Pulmonary artery endothelial cell (primary cell): ENCODE measurements at places on chromosomes 7 and 10. TPM values are rescaled to one million over a fixed set of nuclear protein-coding genes. Genes with fewer than 3 reads are reported as not detected.

The TMEM229A gene
- total RNA-seq = not detected in 2 replicates

The ATE1 gene
- total RNA-seq = 27.0 and 36.8 TPM in 2 replicates

DNA sequence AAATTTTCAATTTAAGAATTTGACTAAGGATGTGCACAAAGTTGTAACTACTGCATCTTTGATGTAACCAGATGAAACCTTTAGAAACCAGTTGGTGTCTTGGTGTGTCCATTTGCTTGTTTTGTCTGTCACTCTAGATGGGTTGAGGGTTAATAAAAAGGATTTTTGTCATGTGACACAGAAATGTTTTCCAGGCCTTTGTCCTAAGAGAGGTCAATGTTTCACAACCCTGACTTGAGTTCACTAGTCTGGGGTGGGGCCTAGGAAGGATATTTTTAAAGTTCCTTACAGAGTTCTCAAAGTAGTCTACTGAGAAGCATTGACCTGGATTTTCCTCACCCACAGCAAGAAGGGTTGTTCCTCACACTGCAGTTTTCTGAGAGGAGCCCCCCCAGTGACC, 90.3 kb downstream of the HERPUD2 start:
- DNase-seq = no peak

DNA sequence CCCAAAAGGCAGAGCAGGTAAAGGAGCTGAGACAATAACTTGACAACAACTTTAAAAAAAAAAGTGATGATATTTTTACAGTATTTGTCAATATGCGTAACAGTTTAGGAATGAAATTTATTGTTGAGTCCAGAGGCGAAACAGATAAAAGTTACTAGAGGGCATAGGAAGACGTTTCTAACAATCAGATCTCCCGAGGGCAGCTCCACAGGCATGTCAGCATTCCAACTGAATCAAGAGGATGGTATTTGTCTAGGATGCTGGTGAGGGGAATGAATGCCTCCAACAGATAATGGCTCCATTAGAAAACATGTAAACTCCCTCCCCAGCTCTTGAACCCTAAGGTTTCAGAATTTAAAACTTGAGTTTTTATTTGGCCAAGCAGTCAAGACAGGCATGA, 733.9 kb upstream of the SORCS1 start:
- no peak for DNase-seq

GRCh38 chr10:119849031-119849789, 23.4 kb downstream of the MCMBP start:
- DNase-seq = no peak

DNA sequence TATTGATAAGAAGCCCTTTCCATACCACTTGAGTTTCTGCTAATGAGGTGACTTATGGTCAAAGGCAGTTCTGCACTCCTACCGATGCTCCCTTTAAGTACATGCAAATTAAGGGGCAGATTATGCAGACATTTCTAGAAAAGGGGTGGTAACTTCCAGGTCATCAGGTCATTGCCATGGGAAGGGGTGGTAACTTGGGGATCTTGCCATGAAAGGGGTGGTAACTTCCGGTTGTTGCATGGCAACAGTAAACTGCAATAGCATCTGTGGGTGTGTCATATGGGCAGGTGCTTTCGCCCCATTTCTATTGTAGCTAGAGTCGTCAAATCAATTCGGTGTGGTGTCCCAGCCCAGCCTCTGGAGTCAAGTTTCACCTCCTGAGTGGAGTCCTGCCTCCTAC, 150.9 kb downstream of the UBE2H start:
- no peak for DNase-seq

DNA sequence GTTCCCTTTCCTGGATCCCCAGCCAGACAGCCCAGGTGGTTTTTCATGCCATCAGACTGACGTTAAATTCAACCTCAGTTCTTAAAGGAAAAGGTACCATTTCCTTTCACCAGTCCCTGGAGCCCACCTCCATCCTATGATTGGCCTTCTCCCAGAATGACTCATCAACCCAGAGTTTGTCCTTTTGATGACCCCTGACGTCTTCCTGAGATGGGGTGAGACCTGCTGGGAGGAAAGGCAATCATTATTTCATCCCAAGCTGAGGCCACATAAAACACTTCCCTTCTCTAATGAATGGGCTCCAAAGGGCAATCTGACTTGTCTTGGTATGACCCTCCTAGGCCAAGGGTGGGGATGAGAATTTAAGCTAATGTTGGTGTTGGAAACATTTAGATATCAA, 750.7 kb downstream of the SUGCT start:
- DNase-seq = no peak

GRCh38 chr7:106978425-106979420, 65.8 kb upstream of the PRKAR2B start:
- DNase-seq = no peak
